ENCODE measurements at places on chromosomes 7 and 10.
A peak's percentile ranks its signal among the peaks of the same experiment; 100 is the strongest.

GRCh38 chr7:43572516-43573049 lies 10.3 kb upstream of the STK17A start:
- no peaks in the 10 kb centered on the region for H3K4me1 ChIP-seq
- no peak overlapping the region for H3K27ac ChIP-seq
- no peak overlapping the region for H3K4me3 ChIP-seq
- no peaks in the 10 kb centered on the region for H3K36me3 ChIP-seq
- DNase-seq: no peak

DNA sequence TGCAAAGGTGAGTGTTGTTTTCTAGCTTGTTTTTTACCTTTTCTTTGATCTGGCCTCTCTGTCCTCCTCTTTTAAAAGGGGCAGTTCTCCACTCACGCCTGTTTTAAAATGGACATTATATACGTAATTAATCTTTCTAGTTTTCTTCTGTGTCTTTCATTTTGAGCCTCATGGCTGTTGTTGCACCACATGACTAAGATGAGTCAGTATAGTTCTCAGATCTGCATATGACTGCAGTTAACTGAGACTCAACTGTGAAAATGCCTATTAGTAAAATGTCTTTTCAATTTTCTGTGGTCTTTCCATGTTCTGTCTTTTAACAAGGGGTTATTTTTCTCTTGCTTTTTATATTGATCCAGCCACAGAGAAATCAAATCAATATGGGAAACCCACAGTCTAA lies 296.1 kb downstream of the CDK14 start:
- H3K4me3 ChIP-seq: no peak overlapping the region
- no peaks in the 10 kb centered on the region for H3K27me3 ChIP-seq
- H3K27ac ChIP-seq: no peak overlapping the region
- H3K4me1 ChIP-seq: no peaks in the 10 kb centered on the region

- no peak overlapping the region for H3K4me3 ChIP-seq
- peak; percentile 94 for DNase-seq
- no peaks in the 10 kb centered on the region for H3K36me3 ChIP-seq
- no peak overlapping the region for H3K27ac ChIP-seq
- H3K27me3 ChIP-seq: no peaks in the 10 kb centered on the region
Measured at GRCh38 chr7:71735961-71736556, 604.1 kb downstream of the GALNT17 start.

DNA sequence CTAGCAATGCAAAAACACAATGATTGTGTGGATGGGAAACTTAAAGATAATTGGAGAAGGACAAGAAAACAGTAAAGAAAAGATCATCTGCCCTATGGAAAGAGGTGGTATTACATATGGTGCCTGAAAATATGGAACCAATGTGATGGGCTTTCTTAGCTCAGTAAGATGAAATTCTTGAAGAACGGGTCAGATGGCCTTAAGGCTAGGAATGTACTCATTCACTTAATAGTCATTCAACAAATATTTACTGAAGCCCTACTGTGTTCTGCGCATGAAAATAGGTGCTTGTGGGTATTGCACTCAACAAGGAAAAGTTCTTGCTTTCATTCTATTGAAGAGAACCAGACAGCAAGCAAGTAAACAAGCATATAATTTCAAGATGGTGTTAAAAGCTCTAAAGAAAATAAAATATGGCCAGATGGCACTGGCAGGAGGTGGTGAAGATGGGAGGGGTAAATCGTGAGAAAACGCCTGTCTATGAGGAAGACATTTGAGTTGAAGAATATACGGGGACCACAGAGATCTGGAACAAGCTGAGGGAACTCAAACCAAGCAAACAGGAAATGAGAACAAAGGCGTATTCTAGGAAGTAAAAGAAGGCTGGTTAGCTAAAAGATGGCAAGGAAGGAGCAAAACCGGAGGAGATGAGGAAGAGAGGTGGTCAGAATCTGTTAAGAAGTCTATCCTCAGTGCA lies 179.7 kb downstream of the ANK3 start:
- no peaks in the 10 kb centered on the region for H3K27me3 ChIP-seq
- no peak overlapping the region for H3K4me3 ChIP-seq
- no peak overlapping the region for H3K27ac ChIP-seq
- DNase-seq: no peak
- no peaks in the 10 kb centered on the region for H3K4me1 ChIP-seq

- peaks cover 7% of the 10 kb centered on the region for H3K4me1 ChIP-seq
- peak; percentile 63 for DNase-seq
Measured at GRCh38 chr10:117536072-117536865, 6.3 kb upstream of the EMX2 start.

DNA sequence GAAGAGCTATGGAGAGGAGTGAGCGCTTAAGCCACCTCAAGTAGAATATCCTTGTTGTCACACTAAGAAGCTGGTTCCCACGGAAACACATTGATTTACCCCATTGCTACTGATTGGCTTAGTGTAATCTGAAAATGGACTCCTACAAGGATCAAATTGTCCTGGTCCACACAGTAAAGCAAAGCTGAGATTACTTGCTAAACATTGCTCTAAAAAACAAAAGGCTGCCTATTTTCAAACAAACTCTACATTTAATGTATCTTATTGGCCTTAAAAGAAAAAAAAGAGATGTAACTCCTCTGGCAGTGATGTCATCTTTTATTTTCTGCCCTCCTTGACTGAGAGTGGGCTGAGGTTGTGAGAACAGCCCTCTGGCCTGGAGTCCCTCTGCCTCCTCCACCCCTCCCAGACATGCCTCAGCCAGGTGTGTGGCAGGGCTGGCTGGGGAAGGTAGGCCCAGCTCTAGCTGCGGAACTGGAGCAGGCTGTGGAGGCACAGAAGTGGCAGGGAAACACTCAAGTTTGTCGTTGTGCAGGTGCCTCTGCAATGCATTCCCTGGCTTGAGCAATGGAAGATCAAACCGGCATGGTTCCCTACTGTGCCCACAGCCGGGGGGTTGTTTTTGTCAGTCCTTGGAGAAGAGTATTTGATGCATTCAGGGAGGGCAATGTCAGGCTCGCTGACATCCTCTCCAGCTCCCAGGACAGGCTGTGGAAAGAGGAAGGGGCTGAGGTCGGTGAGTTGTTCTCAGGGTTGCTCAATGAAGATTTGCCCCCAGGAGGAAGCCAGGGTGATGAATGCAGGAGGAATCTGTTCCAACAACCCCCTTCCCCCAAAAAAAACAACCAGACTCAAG lies 9.1 kb downstream of the KLF6 start:
- peak; percentile 90 for DNase-seq
- H3K4me1 ChIP-seq: peaks cover 26% of the 10 kb centered on the region
- H3K27me3 ChIP-seq: no peaks in the 10 kb centered on the region
- H3K4me3 ChIP-seq: no peak overlapping the region
- peaks cover 60% of the 10 kb centered on the region for H3K36me3 ChIP-seq

DNA sequence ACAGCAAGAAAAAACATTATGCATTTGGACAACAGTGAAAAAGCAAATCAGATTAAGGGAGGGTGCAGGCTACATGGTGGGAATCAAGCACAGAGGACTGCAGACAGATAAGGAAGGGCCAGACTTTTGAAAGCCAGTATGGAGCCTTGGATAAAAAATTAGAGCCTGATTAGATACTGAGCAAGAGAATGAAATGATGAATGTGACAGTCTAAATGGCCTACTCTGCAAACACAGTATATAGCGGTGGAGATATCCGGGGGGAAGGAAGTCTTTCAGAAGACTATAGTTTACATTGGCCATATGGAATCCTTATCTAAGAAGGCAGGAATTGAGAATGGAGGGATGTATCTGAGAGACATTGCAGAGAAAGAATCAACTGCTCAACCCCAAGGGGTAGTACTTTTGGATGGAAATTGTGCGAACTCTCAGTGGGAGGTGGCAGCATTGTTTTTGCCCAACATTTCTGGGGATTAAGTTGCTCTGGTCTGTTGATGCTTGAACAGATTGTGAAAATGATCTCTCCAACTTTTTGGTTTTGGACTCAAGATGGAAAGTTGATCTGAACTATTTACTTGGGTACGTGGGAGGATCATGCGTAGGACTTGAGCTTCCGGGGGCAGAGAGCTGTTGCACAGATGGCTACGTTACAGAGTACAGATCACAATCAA lies 39.4 kb upstream of the CHCHD3 start:
- peaks cover 5% of the 10 kb centered on the region for H3K4me1 ChIP-seq
- H3K36me3 ChIP-seq: no peaks in the 10 kb centered on the region
- no peaks in the 10 kb centered on the region for H3K27me3 ChIP-seq
- H3K4me3 ChIP-seq: no peak overlapping the region
- DNase-seq: no peak
- no peak overlapping the region for H3K27ac ChIP-seq

GRCh38 chr7:76002139-76002538 lies 7.7 kb upstream of the TMEM120A start:
- H3K27ac ChIP-seq: no peak overlapping the region
- no peak overlapping the region for H3K4me3 ChIP-seq
- H3K27me3 ChIP-seq: no peaks in the 10 kb centered on the region
- no peak for DNase-seq
- H3K36me3 ChIP-seq: peaks cover 30% of the 10 kb centered on the region

DNA sequence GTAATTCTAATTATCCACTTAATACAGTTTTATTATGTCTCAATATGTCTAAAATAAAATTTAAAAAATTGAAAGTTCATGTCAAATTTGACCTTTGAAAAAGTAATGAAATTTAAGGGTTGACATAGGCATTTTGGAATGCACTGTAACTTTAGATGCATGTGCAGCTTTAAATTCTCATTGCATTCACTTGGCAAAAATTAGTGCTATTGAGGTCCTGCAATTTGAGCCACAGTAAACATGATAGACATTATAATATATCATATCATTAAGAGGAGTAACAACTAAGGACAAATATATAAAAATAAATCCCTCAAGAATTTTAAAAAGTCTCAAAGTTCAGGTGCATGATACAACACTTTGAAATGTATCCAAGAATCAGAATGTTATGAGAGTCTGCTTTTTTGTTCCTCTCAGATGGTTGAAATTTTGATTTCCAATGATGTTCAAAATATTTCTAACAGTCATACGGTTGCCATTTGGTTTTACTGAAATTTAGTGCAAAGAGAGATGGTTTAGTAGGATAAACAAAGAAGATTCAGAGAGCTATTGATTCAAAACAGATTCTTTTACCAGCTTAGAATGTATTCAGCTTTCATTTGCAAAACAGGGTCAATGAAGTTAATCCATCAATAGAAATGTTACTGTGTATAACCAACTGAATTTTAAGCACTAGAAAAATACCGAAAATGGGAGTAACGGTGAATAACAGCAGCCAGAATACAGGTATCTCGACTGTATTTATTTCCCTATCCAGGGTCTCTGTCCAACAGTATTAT lies 71.8 kb downstream of the SEMA3A start:
- H3K27me3 ChIP-seq: no peaks in the 10 kb centered on the region
- H3K4me1 ChIP-seq: peaks cover 6% of the 10 kb centered on the region
- H3K27ac ChIP-seq: no peak overlapping the region
- DNase-seq: no peak
- H3K4me3 ChIP-seq: no peak overlapping the region

GRCh38 chr7:99267481-99267840 lies 5.2 kb upstream of the MYH16 start:
- no peak overlapping the region for H3K4me3 ChIP-seq
- peaks cover 21% of the 10 kb centered on the region for H3K27me3 ChIP-seq
- H3K27ac ChIP-seq: no peak overlapping the region
- DNase-seq: no peak
- H3K36me3 ChIP-seq: no peaks in the 10 kb centered on the region

GRCh38 chr7:71776726-71777125 lies 635.4 kb downstream of the CALN1 start:
- DNase-seq: no peak
- no peak overlapping the region for H3K27ac ChIP-seq
- no peaks in the 10 kb centered on the region for H3K27me3 ChIP-seq
- no peaks in the 10 kb centered on the region for H3K36me3 ChIP-seq
- H3K4me3 ChIP-seq: no peak overlapping the region

DNA sequence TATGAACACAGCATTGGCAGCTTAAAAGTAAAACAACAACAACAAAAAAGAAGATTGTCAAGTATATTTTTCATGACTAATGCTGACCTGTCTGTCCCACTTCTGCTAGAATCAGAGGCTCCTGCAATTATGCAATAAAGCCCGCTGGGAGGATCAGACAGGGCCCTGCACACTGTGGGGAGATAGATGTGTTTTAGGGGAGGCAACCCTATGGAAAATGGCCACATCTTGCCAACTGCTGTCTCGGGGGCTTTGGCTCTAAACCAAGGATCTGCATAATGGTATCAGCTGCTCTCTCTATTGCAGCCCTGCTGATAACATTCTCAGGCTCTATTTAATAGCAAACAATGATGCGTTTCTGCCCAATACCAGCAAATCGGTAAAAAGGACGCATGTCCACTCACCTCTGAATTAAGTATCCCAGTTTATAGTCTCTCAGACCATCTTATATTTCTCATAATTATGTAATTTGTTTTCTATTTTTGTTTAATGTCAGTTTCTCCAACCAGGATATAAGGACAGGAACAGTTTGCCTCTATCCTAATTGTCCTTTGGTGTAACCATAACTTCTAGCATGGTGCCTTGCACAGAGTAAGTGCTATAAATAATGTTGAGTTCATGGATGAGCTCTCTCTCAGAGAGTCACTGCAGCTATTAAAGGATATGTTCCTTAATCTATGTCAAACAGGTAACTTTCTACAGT lies 15.3 kb upstream of the PRKAR2B start:
- H3K27ac ChIP-seq: no peak overlapping the region
- no peaks in the 10 kb centered on the region for H3K27me3 ChIP-seq
- no peak overlapping the region for H3K4me3 ChIP-seq
- no peaks in the 10 kb centered on the region for H3K36me3 ChIP-seq

GRCh38 chr7:41573862-41574261 lies 129.0 kb downstream of the INHBA start:
- no peak for DNase-seq
- no peaks in the 10 kb centered on the region for H3K4me1 ChIP-seq
- H3K27me3 ChIP-seq: no peaks in the 10 kb centered on the region

GRCh38 chr10:79149662-79150443 lies 81.1 kb downstream of the ZMIZ1 start:
- peaks cover 18% of the 10 kb centered on the region for H3K4me1 ChIP-seq
- peaks cover 16% of the 10 kb centered on the region for H3K36me3 ChIP-seq
- no peak overlapping the region for H3K4me3 ChIP-seq
- no peak overlapping the region for H3K27ac ChIP-seq
